ENCODE measurements at places on chromosomes 5 and 9. TPM values are rescaled to one million over a fixed set of nuclear protein-coding genes. Genes with fewer than 3 reads are reported as not detected.

DNA sequence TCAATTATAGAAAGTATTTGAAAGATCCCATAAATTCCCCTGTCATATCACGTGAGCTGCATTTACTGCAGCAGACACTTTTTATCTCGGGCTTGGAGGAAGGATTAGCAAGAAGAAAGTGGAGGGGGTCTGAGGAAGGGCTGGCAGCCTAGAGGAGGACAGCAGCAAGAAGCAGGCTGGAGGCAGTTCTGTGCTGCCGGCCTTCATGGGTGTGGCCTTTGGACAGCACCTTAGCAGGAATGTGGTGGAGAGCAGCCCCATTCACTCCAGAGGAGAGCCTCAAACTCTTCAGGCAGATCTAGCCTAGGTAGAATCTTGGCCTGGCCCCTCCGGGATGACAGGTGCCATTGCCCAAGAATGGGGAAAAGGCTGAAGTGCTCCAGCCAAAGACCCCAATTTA, 89.8 kb upstream of the GABRP start:
- no peak overlapping the region for H3K27ac ChIP-seq
- no peak for DNase-seq
- no peaks in the 10 kb centered on the region for H3K4me1 ChIP-seq
- H3K36me3 ChIP-seq, result no peaks in the 10 kb centered on the region

DNA sequence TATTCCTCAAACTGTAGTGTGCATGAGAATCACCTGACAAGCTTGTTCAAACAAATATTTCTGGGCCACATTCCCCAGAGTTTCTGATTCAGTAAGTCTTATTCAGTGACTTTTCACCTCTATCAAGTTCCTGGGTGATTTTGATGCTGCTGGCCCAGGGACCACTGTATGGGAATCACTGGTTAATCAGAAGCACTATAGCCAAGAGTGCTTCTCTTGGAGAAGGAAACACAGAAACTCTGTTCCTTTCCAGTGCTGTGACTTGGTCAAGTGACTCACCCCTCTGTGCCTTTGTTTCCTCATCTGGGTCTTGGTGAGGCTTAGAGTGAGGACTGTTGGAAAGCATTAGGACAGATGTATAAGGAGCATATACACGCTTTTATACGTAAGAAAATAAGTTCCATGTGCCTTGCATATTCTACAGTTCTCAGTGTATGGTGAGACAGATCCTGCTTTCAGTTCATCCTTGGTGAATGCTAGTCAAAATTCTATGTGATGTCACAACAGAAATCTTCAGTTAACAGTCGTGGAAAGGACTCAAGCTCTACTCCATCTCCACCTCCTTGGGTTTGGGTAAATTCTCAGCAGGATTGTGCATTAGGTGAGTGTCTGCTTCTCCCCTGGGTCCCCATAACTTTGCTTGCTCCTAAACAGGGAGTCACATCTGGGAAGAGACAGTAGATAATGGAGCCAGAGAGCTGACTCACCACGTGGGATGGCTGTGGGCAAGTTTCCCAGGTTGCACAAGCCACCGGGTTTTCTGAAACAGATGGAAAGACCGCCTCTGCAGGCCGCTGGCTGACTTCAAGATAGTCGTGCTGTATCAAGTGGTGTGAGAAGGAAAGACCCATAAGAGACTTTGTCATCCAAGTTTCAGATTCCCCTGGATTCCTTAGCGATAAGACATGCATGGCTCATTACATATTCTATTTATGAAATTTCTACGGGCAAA, 117.0 kb downstream of the NXNL2 start:
- H3K27ac ChIP-seq, result peak overlapping the region; percentile 67
- H3K4me1 ChIP-seq, result peaks cover 22% of the 10 kb centered on the region
- H3K36me3 ChIP-seq, result no peaks in the 10 kb centered on the region
- DNase-seq, result peak; percentile 88
- H3K4me3 ChIP-seq, result peak overlapping the region; percentile 43
- H3K27me3 ChIP-seq, result no peaks in the 10 kb centered on the region

GRCh38 chr9:112755675-112756074, 5.1 kb downstream of the SNX30 start:
- H3K27ac ChIP-seq, result peak overlapping the region; percentile 78
- H3K4me3 ChIP-seq, result peak overlapping the region; percentile 42
- peaks cover 2% of the 10 kb centered on the region for H3K36me3 ChIP-seq
- DNase-seq, result no peak
- H3K27me3 ChIP-seq, result no peaks in the 10 kb centered on the region

DNA sequence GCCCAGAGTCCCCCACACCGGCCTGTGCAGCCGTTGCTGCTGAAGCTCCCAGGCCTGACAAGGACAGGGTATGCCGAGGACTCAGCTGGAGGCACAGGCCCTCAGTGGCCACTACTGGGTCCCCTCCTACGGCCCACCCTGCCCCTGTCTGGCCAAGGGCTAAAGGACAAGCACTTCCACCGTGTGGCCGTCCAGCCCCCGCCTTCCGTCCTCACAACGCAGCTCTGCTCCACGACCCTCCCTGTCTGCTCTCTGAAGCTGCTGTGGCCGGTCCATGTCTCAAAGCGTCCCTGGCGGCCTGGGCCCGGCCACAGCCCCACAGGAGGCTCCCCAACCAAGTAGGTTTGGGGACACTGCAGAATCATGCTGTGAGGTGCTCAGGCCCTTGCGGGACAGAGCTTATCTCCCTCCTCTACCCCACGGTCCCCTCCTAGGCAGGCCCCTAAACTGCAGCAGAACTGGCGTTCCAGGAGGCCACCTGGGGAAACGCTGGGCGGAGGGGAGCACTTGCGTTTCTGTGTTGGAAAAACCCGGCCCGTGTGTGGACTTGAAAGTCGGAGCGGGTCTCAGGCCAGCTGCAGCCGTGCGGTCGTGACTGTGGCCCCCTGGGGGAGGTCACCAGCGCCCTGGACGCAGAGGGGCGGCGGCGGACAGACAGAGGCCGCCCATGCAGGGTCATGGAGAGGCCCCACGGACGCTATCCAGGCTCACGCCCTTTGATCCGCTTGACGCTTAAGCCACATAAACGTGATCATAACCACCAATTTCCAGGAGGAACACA, 45.6 kb downstream of the NKD2 start:
- no peak overlapping the region for H3K4me3 ChIP-seq
- no peaks in the 10 kb centered on the region for H3K27me3 ChIP-seq
- H3K4me1 ChIP-seq, result no peaks in the 10 kb centered on the region
- DNase-seq, result no peak

GRCh38 chr9:136091582-136092352, 3.3 kb downstream of the NACC2 start:
- no peak overlapping the region for H3K4me3 ChIP-seq
- peaks cover 18% of the 10 kb centered on the region for H3K4me1 ChIP-seq
- no peak overlapping the region for H3K27ac ChIP-seq
- peaks cover 5% of the 10 kb centered on the region for H3K36me3 ChIP-seq

GRCh38 chr5:139140591-139141071, 57.5 kb downstream of the SIL1 start:
- no peaks in the 10 kb centered on the region for H3K36me3 ChIP-seq
- DNase-seq, result no peak
- no peak overlapping the region for H3K4me3 ChIP-seq
- H3K4me1 ChIP-seq, result peaks cover 19% of the 10 kb centered on the region

DNA sequence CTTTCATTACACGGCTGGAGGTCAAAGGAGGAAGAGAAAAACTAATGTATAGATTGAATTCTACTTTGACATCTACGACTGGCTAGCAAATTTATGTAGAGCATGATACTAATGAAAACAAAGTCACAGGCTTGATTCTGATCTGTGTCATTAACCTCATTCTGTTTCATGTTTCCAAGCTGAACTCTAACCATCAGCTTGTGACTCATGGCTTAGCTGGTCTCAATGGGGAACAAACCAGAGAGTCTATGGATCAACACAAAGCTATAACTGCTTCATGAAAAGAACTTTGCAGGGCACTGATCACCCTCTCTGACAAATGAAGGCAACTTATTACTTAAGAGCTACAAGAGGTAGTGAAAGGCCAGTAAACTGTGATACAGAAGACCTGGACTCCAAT, 23.6 kb upstream of the PDE4D start:
- no peaks in the 10 kb centered on the region for H3K36me3 ChIP-seq
- H3K4me3 ChIP-seq, result no peak overlapping the region
- H3K4me1 ChIP-seq, result no peaks in the 10 kb centered on the region
- H3K27me3 ChIP-seq, result no peaks in the 10 kb centered on the region
- no peak overlapping the region for H3K27ac ChIP-seq
- no peak for DNase-seq

The INSL4 gene
- polyA plus RNA-seq, result not detected

The ZNF366 gene
- not detected for polyA plus RNA-seq

The NFX1 gene
- polyA plus RNA-seq, result 24.2 TPM
